Fibroblast of gingiva (primary cell): ENCODE measurements at places on chromosomes 5 and 9.

DNA sequence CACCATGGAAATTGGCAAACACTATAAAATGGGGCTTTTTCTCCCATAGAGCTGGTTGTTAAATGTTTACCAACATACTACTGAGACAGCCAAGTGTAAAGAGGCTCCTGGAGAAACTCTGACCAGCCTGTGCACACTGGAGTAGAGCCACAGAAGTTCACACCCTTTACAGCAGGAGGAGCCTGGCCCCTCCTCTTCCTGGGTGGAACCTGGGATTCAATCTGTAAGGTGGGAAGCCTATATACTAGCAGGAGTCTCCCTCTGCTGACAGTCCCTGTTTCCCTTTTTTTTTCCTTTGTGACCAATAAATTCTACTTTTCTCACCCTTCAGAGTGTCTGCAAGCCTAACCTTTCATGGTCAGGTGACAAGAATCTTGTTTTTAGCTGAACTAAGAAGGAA, 10.4 kb upstream of the SLC30A5 start:
- DNase-seq, result no peak

DNA sequence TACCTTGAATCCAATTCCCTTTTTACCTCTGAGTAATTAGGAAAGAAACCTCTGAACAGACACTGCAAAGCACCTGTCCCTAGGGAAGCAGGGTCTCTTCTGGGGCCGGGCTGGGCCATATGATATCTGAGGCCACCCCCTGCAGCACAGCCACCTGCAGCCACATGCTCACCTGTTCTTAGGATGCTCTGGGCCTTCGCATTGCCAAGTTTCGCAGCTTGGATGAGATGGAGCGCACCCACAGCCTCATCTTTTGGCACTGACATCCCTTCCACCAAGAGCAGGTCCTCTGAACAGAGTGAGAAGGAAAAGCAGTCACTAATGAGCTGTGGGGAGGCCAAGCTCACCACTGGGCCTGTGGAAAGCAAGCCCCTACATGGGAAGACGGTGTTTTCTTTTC, 27.3 kb downstream of the CLTA start:
- DNase-seq, result no peak

GRCh38 chr9:17229945-17230560, 95.2 kb downstream of the CNTLN start:
- DNase-seq, result no peak

- DNase-seq, result peak; percentile 70
These were observed 178.2 kb downstream of the SEC61B start for GRCh38 chr9:99400184-99400731.
